ENCODE measurements at places on chromosomes 12 and 14.
A peak's percentile ranks its signal among the peaks of the same experiment; 100 is the strongest.

DNA sequence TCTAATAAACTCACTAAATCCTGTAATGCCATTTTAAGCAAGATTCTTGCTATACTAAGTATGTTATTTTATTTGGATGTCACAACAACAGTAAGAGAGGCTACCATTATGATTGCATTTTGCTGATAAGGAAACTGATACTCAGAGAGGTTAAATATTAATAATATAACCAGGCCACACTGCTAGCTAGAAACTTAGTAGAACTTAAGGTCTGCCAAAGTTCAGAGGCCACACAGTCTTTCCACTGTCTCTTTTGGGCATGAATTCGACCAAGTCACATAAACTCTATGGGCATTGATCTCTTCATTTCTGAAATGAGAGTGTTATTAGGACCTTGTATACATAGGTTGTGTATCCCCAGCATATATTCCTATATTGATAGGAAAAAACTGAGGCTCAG lies 147.9 kb downstream of the SYNE2 start:
- no peak for DNase-seq

GRCh38 chr14:76904100-76904739 lies 78.0 kb downstream of the LRRC74A start:
- DNase-seq: no peak

DNA sequence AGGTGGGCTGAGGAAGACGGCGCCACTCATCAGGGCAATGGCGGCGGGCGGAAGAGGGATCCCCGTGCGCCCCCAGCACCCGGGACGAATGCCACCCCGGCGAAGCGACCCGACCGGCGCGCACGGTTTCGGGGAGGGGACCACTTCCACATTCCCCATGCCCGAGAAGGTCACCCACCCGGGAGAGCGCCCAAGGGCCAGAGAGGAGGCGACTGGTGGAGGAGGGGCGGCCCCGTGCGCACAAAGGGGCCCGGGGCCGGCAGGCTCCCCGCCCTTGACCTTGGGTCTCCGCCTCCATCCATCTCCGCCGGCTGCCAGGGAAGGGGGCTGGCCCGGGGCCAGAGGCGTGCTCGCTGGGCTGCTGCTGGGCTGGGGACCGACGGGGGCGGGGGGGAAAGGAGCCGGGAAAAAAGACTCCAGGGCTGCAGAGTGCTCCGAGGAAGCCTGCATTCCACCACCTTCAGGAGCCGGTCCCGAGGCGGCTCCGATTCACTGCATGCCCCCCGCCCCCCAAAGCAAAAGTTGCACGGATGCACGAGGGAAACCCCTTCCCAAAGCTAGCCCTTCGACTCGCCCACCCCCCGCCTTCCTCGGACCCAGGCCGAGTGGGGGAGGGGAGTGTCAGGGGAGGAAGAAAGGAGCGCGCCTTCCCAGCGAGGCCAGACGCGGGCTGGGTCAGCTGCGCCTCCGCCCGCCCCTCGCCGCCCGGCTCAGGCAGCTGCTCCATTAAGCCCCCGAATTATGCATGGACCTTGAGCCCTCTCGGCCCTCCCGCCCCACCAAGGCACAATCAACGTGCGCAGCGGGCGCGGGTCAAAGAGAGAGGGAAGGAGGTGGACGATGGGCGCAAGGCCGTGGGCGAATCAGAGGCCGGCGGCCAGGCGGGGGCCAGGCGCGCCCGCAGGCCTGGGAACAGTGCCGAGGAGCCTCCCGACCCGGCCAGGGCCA lies 26.2 kb downstream of the BCL11B start:
- no peak for DNase-seq

DNA sequence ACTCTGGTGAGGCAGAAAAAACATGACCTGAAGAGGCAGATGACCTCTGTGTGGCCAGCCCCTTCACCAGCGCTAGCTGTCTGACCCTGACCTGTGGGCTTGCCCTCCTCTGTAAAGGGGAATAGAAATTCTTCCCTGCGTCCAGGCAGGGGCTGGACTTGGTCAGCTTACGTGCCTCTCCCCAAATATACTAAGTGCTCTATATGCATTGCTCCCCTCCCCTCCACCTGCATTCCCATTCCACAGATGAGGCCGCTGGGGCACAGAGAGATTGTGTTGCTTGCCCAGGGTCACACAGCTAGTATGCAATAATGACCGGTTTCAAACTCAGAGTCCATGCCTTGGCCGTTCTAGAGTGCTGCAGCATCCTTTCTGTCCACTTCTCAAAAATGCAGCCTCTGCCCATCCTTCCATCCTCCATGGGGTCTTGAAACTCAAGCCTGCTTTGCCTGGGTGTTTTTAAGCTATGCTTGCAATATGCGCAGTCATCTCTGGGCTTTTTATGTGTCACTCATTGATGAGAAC lies 303.9 kb downstream of the CACNA1C start:
- no peak for DNase-seq

- DNase-seq: no peak
Observed at GRCh38 chr12:102364709-102365108, 115.7 kb downstream of the IGF1 start.

- no peak for DNase-seq
Observed at GRCh38 chr12:19707948-19708409, 268.7 kb downstream of the AEBP2 start.

DNA sequence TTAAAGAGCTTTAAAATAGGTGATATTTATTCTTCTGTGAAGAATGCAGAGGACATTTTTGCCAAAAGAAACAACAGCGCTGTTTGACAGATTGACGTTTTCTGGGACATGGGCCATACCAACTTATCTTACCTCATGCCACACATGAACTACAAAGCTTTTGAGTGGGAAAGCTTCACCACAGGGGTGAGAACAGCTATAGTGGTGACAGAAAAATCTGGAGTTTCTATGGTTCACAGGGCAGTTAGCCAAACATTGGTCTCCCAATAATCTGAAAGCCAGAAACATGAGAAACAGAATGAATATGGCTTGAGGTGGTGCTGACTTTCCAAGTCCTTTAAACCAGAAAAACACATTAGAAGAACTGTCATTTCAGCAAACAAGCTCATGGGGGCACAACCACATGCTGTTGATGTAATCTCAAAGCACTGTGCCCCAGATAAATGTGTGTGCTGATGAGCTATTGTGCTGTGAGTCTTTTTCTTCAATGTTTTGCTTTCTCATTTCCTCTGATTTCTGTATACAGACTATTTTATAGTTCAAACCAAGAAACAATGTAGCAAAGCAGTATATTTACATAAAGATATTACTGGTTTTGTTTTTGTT lies 905.4 kb downstream of the SLC16A7 start:
- no peak for DNase-seq

- DNase-seq: no peak
Observed at GRCh38 chr12:131904346-131904745, 9.9 kb downstream of the ULK1 start.

DNA sequence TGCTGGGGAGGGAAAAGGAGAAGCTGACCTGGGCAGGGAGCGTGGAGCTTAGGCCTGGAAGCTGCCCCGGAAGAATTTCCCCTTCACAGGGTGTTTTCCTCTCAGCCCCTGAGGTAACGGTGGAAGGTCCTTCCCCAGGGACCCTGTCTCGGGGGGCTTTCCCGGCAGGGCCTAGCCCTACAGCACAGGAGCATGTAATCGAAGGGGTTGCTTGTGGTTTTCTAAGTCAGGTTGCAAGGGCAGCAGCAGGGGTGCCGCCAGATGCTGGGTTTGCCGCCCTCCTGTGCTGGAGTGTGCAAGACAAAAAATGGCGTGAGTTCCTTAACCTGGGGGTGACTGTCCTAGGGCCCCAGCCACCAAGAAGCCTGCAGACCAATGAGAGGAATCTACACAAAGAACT lies 1.6 kb upstream of the KRT74 start:
- no peak for DNase-seq

GRCh38 chr14:31429791-31430190 lies 9.4 kb upstream of the HEATR5A start:
- no peak for DNase-seq

DNA sequence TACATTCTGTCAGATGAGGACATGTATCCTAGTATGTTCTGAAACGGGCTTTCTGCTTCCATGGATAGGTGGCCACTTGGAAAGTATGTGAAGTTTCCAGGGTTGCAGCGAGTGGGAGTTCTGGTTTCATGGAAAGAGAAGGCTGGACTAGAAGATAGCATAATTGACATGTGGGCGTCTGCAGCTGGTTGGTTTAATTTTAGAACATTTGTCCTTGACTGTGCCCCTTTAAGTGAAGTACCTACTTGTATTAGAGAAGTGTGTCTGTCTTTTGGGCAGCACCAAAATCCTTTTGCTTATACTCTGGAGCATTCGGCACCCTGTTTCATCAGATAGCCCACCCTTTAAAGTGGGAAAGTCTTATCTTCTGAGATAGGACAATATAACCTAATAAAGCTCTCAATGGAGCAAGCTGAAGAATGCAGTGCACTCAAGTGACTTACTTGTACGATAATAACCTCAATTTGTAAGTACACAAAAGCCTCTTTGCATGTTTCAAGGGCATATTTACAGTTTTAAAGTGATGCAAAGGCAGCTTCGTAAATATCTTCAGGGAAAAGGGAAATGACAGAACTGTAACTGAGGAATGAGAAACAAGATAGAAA lies 35.2 kb downstream of the NTN4 start:
- no peak for DNase-seq

DNA sequence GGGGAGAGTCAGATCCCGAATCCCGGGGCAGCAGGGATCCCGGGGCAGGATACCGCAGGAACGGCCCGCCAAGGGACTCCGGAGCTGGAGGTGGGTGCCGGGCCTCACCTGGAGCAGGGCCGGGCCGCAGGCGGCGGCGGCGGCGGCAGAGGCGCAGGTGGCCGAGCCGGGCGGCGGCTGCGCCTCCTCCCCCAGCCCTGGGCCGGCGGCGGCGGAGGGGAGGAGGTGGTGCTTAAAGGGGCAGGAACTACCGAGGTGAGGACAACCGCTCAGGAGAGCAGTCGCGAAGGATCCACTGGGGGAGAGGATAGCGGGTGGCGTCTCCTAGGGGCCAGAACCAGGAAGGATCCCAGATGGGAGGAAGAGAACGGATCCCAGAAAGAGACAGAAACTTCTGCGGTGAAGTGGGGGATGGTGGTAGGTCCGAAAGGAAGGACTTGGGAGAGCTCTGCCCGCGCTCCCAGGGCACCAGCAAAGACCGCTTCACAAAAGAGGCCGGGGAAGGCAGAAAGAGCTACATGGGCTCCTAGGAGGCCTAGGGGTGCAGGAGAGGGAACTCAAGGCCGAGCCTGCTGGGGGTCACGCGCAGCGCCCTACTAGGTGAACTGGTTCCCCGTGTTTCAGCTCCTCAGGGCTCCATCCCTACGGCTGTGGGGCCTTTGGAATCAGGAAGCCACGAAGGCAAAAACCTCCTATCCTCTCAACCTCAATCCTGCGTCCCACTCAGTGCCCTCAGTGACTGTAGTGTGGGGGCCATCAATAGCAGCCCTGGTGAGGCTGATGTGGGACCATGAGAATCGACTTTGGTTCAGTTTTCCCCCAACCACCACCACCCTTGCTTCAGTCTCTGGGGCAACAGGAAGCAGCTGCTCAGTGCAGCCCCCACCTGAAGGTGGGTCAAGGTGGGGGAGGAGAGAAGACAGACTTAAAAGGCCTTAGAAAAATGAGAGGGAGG lies 5.0 kb upstream of the BAZ2A start:
- peak; percentile 87 for DNase-seq

GRCh38 chr14:69701857-69702256 lies 65.1 kb upstream of the SRSF5 start:
- no peak for DNase-seq

- DNase-seq: peak; percentile 90
Observed at GRCh38 chr12:112112409-112113133, 4.0 kb upstream of the NAA25 start.

- no peak for DNase-seq
Observed at GRCh38 chr12:71640316-71640715, 23.3 kb downstream of the ZFC3H1 start.

DNA sequence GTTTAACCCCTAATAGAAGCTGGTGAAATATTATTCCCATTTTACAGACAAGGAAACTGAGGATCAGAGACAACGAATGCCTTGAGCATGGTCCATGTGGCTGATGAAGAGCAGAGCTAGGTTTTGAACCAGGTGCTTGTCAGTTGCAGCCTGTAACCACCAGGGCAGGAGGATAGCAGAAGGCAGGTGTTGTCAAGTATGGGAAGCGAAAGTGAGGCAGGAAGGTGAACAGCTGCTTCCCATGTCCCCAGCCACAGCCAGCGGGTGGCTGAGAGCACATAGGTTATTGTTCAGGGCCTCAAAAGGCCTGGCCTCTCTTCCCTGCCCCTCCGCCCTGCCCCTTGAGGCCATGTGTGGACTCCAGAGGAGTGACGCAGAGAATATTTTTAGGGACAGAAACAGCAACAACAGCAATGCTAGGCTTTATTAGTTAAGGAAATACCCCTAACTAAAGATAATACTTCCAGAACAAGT lies 39.6 kb downstream of the IQSEC3 start:
- DNase-seq: no peak

- peak; percentile 55 for DNase-seq
Observed at GRCh38 chr12:40693207-40693821, 1.1 kb downstream of the CNTN1 start.

- DNase-seq: no peak
Observed at GRCh38 chr14:68653804-68654203, 139.1 kb downstream of the ZFP36L1 start.

- DNase-seq: no peak
Observed at GRCh38 chr14:24508155-24508840, at the start of gene CMA1. CMA1 (minus strand) TSS chr14:24508265; CDS start chr14:24508235, 30 bp downstream.

DNA sequence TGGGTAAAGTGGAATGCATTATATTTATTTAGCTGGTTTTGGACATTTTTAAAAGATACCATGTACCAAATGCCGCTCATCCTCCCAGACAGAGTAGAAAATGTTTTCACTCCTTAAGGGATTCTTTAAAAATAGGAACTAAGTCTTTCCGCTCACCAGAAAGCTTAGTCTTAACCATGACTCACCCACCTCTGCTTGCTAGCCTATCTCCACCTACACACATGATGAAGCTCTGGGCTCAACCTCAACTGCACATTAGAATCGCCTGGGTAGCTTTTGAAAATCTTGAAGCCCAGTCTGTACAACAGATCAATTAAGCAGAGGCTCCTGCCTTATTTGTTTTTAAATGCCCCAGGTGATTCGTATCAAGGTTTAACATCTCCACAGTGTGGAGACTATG lies 260.5 kb downstream of the NEDD1 start:
- DNase-seq: no peak

GRCh38 chr14:93975791-93976476 lies 436 bp downstream of the ASB2 start:
- DNase-seq: no peak

Data from RWPE2 (cell line).